Stimulated activated CD8-positive, alpha-beta memory T cell treated with anti-CD3 and anti-CD28 coated beads, Interleukin-4, amount 100 ng/mL, for 24 hours (primary cell): ENCODE measurements at places on chromosomes 7 and 10.

- peak; percentile 88 for DNase-seq
These were observed at the start of gene ATXN7L1 for GRCh38 chr7:105876091-105876963. Gene ATXN7L1 (minus strand): TSS chr7:105876599. CDS start chr7:105876558, 41 bp downstream.

- no peak for DNase-seq
These were observed 16.1 kb downstream of the LYZL1 start for GRCh38 chr10:29304995-29305335.

DNA sequence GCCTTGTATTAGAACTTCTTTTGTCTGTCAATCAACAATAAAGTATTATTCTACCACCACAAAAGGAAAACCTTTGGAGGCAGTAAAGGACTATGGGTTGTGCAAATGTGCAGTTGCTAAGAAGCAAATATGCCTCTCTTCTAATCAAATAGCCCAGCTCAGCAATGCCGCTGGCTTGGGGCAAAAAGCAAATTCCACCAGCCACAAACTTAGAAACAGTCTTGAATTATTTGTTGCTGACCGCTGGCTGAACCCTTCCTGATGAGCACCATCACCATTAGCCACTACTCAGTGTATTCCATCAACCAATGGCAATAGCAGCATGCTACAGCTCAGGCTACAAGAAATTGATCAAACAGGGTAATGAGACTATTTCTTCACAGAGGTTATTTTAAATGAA lies 51.0 kb downstream of the SKAP2 start:
- no peak for DNase-seq

DNA sequence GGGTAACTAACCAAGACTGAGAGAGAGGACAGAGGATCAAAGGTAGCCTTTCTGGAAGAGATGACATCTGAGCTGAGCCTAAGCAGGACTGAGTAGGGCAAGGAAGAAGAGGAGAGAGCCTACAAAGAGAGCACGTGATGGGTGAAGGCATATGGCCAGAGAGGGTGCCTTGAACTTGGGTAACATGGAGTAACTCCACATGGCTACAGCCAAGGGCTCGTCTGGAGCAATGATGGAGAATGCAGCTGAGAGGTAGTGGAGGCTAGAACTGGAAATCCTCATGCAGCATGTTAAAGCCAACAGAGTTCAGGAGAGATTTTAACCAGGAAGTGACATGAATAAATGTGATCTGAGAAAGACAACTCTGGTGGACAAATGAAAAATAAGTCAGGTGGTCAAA lies 77.8 kb downstream of the LRRC17 start:
- no peak for DNase-seq

DNA sequence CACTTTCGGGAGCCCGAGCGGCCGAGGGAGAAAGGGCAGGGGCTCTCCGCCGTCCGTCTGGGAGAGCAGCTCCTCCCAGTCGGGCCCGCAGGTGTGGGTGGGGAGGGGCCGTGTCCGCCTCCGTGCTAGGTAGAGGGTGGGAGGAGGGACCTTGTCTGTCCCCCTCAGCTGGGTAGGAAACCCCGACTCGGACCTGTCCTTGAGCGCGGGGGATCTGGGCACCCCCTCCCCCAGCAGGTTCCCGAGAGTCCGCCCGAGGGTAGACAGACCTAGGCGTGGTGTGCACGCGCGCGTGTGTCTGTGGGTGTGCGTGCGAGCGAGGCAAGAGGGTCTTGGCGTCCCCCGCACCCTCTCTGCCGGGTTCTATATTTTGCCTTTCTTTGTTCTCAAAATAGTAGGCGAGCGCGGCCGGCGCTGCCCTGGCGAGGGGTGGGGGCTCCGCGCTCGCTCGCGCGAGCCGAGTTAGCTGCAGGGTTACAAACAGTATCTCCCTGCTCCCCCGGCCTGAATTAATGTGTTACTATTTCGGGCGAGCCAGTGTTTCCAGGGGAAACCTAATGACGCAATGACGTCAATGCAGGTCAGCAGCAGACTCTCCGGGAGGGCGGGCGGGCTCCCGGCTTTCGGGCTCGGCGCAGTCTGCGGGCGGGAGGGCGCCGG lies 73.9 kb upstream of the LEP start:
- DNase-seq = no peak

DNA sequence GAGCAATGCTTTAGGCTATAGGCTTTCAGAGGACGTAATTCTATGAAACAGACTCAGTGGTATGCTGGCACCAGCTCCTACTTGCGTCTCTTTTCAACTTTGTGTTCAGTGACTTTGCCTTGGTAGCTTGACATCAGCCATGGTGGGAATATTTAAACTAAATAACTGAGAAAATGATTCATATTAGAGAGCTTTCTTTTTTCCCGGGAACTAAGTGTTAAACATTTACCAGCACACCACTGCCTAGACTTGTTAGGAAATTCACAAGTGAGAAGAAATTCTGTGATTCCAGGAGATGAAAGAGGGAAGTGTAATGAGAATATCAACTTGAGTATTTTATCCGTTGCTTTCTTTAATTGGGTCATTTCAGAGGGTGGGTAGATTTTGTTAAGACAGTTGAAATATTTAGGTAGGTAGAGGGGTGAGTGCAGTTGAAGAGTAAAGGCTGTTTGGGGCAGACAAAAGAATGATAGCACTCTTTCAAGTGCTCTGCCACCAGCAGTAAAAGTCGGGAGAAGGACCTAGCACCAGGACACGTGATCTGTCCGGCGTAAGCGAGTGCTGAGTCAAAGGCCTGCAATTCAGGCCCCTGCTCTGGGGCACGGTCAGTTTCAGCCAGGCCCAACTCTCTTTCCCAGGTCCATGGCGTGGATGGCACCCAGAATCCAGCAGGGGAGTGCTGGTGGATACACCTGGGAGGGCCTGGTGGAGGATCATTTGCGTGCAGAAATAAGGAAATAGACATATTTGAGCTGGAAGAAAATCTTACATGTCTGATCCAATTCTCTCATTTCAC lies 206.3 kb downstream of the SNX10 start:
- no peak for DNase-seq

DNA sequence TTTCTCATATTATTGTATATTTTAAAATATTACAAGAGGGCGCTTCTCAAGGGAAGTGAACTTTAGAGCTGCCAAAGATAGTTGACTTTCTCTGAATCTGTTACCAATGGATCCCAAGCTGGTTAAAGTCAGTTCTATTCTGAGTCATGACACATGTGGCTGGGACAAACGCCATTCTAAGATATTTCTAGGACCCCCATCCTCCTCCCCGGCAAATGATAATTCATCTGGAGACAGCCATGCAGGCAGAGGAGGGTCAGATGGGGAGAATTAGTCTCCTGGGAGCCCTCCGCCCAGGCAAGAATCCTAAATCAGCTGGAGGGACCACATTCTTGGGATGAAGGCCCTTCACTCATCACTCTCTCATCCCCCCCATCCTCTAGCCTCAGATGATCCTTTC lies 187.7 kb downstream of the GFRA1 start:
- no peak for DNase-seq

DNA sequence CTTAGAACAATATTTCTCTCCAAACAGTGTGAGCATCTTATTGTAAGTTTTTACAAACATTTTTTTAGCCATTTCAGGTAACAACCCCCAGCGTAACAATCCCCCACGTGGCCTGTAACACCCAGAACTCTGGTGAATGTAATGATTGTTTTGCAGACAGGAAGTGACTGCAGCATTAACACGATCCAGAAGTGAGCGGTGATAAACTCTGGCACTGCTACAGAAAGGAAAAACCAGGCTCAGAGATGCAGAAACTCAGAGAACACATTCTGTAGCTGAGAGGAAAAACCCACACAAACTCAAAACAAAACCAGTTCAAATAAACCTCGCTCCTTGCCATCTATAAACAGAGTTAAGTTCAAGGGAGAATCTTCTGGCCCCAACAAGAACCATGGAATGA lies 285.7 kb downstream of the FGFR2 start:
- no peak for DNase-seq

GRCh38 chr10:59595593-59595992 lies 114.1 kb downstream of the SLC16A9 start:
- no peak for DNase-seq

GRCh38 chr10:118594392-118595063 lies 920 bp downstream of the PRLHR start:
- DNase-seq = peak; percentile 11

DNA sequence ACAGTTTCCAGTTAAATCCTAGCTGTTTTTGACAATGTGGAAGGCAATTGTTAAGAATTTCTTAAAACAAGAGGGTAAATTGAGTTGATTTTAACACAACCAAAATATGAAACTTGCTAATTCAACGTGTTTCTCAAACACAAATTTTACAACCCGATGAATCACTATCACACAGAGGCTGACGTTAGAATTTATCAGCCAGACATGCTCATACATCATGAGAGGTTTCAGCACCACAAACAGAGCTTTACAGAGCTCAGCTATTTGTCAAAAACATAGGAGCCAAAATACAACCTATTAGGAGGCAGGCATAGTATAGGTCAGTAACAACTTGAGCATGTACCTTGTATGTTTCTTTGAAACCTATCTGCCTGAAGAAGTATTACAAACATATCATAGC lies 36.1 kb downstream of the LRRN3 start:
- no peak for DNase-seq
